ENCODE measurements at places on chromosomes 16 and 17. TPM values are rescaled to one million over a fixed set of nuclear protein-coding genes. Genes with fewer than 3 reads are reported as not detected.

GRCh38 chr16:83116274-83116892 lies 489.6 kb downstream of the CDH13 start:
- no peak for DNase-seq

GRCh38 chr16:75099075-75099667 lies 17.4 kb downstream of the LDHD start:
- no peak for DNase-seq

DNA sequence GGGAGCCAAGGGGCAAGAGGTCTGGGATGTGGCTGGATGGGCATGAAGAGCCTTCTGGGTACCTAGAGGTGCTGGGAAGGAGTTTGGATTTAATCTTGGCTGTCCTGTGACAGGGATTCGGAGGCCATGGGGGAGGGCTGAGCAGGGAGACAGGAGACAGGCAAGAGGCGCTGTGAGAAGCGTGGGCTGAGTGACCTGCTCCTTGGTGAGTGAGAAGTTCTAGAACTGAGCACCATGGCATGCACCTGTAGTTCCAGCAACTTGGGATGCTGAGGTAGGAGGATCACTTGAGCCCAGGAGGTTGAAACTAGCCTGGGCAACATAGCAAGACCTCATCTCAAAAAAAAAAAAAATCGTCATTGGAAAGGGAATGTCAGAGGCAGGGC lies 78.3 kb upstream of the PLCG2 start:
- DNase-seq = no peak

DNA sequence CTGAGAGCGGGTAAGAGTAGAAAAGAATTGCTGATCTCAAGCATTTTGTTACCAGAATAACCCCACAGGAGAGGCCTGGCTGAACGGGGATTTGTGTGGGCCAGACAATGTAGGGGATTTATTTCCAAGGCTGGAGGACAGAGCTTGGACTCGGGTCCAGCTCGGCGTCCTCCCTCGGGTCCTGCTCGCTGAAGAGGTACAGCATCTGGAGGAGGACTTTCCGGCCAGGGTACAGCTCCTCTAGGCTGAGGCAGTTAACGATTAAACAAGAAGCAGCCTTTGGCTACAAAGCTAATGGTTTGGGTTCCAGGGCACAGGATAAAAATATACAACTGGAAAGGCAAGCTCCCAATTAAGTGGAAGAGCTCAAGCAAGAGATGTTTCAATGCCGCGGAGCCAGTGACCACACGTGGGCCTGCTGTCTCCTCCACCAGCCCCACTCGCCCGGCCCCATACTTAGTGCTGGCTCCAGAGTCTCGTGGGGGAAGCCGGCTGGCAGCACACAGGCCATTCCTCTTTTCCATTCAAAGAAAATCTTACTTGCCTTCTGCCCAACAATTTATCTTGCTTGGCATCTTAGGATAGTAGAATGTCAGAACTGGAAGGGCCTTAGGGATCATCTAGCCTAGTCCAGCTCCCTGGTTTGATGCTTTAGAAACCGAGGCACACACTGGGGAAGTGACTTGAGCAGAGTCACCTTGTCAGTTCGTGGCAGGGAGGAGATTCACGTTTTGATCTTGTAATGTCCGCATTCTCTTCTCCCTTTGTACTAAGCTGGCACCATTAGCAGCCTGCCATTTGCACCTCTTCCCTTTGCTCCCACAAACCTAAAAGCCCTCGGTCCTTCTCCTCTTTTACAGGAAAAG lies 85.9 kb upstream of the TBX2 start:
- DNase-seq = no peak

Gene SULT1A4
- 18.3 TPM for polyA plus RNA-seq

Gene SLC12A3
- 57.2 TPM for polyA plus RNA-seq

Gene FOXF1
- polyA plus RNA-seq = not detected

Gene CSH2
- 0.61 TPM for polyA plus RNA-seq

Gene ACSM2A
- polyA plus RNA-seq = 69.9 TPM
